ENCODE measurements at places on chromosomes 7 and 10.

- no peak for DNase-seq
Observed at GRCh38 chr7:107090457-107090856, 46.0 kb downstream of the PRKAR2B start.

- no peak for DNase-seq
Observed at GRCh38 chr10:104393387-104393786, 39.8 kb downstream of the CFAP58 start.

GRCh38 chr10:130481076-130481930 is 345.1 kb downstream of the GLRX3 start:
- DNase-seq = no peak

GRCh38 chr7:158541346-158542010 is 46.1 kb downstream of the PTPRN2 start:
- DNase-seq = no peak

- peak; percentile 36 for DNase-seq
Observed at GRCh38 chr10:84205049-84205852, 10.9 kb downstream of the CDHR1 start.

DNA sequence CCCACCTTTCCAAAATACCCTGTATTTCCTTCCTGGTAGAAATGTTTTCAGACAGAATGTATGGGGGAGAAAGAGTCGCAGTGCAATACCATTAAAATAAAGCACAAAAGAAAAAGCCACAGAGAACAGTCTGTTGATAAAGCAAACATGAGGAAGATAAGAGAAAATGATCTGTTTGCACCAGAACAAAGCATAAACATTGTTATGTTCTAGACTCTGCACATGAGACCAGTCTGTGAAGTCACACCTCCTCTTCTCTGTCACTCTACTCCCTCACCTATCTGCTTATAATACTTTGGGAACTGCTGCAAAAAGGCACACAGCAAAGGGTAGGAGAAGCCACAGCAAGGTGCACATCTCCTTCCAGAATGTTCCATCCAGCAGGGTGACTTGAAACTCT is 67.2 kb upstream of the LRGUK start:
- DNase-seq = no peak

DNA sequence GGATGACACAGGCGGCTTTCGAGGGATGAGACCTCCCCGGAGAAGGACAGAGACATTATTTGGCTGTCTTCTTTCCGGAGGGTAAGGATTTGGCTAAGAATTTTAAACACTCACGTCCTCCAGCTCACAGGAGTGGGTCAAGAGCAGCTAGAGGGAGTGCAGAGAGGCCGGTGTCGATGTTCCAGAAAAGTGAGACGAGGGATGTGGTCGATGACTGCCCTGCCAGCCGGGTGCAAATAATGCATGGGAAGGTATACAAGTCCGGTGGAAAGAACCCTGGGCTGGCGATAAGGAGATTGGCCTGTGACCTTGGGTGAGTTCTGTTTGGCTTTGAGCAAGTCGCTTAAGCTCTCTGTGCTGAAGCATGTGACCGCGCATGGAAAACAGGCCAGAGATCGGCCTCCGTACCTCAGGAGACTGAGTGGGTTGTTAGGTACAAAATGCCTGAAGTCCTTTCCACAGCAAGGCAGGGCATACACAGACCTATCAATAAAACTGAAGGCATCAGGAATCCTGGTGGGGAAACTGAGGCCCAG is 149.1 kb downstream of the UBE2H start:
- no peak for DNase-seq

GRCh38 chr10:32939296-32940111 is 18.5 kb downstream of the ITGB1 start:
- DNase-seq = no peak

GRCh38 chr7:103143868-103144267 is 5.0 kb downstream of the NAPEPLD start:
- no peak for DNase-seq

DNA sequence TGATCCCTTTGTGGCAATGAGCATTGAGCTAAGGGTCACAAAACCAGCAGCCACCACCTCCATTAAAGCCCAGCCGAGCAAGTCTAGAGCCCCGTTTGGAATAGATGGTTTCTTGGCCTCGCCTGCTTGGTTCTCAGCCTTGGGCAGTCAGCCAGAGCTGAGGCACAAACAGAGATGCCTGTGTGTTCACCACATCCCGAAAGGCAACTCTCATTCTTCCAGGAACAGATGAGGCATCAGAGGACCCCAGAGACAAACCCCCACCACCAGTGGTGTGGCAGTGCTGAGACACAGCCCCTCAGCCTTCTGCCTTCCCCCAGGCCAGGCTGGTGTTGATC is 203.3 kb upstream of the ZMIZ1 start:
- DNase-seq = no peak

- no peak for DNase-seq
Observed at GRCh38 chr7:114956702-114957101, 34.8 kb downstream of the MDFIC start.

DNA sequence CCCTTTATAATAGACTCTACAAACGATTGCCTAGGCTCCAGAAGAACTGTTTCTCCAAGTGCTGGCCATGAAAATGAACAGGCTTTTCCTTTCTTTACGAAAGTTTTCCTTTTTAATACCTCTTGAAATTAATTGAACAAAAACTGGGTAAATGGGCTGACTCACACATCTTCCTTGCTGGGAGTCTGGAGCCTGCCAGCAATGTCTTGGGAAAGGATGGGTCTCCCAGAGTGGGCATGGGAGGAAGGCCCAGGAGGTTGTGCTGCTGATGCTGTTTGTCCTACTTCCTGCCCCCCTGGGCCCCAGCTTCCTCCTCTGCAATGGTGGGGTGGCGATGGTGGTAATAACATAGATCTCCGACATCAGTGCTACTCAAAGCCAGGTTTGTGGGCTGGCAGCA is 174.1 kb downstream of the RPS24 start:
- no peak for DNase-seq

GRCh38 chr10:104937567-104937966 is 296.5 kb downstream of the SORCS3 start:
- DNase-seq = no peak

DNA sequence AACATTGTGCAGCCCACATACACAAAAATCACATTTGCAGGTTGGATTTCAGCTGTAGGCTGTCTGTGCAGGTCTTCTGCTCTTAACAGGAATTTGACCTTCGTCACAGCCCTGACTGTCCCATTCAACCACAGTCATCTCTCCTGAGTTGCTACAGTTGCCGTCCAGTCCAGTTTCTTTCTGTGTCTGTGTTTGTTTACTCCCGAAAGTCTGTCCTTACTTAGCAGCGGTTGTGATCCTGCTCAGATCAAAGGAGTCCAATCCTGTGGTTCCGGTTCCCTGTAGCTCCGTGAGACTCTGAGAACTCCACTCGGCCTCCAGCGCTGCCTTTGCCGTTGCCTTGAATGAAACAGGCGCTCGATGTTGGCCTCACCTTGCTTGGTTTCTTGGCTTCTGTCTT is 111.6 kb upstream of the GATA3 start:
- DNase-seq = no peak

DNA sequence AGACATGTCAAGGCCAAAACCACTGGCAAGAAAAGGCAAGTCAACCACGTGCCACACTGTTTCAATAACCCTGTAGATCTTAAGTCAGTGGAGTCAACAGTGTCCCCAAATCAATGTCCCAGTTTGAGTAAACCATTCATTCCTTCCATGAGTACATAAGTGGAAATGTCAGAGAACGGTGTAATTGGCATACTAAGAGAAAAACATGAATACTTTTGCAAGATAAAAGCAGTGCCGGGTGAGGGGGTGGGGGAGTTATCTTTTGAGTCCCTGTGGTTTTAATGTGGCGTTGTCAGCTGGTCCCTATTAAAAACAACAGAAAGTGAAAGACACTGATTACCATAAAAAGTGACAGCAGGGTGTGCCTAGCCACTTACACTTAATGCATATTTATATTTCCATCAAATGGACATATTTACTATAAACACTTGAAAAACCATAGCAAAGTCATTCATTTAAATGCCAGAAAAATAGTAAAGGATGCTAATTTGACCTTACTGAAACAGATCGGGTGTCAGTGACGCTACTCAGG is 37.8 kb downstream of the RSU1 start:
- DNase-seq = peak; percentile 33

DNA sequence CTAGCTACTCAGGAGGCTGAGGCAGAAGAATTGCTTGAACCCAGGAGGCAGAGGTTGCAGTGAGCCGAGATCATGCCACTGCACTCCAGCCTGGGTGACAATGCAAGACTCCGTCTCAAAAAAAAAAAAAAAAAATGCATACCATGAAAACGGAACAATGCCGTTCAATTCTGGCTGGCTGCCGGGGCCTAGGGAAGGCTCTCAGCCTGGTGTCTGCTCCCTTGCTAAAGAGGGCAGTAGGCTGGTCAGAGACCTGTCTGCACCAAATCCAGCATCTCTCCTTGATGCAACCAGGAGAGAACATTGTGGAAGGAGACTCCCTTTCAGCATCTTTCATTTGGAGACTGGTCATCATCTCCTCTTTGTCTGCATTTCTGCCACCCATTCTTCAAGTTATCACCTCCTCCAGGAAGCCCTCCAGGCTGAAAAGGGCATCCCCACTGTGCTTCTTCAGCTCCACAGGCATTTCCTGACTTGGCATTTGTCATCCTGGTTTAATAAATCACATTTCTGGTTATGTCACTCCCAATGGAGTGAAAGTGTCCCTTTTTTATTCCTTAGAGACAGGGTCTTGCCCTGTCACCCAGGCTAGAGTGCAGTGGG is 24.7 kb downstream of the MYL10 start:
- DNase-seq = no peak

- no peak for DNase-seq
Observed at GRCh38 chr10:62243647-62243997, 25.0 kb downstream of the RTKN2 start.

Measured in stimulated activated CD4-positive, alpha-beta T cell treated with anti-CD3 and anti-CD28 coated beads, Interleukin-15, amount 100 ng/mL, for 1 hour (primary cell).